ENCODE measurements at places on chromosomes 2 and 18.

DNA sequence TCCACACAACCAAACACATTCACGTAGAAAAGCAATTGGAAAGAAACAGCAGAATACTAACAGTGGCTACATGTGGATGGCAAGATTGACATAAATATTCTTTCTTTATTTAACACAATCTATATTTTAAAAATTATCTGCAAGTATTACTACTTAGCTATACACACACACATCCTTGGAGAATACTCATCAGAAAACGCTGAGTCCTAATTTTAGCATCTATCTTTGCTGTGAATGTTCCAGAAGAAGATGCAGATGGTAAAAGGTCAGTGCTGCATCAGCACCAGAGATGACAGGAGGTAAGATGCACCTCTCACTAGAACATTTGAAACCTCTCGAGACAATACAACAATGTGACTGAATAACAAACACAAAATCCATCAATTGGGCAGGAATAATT is 148.5 kb downstream of the L3MBTL4 start:
- no peak for DNase-seq

DNA sequence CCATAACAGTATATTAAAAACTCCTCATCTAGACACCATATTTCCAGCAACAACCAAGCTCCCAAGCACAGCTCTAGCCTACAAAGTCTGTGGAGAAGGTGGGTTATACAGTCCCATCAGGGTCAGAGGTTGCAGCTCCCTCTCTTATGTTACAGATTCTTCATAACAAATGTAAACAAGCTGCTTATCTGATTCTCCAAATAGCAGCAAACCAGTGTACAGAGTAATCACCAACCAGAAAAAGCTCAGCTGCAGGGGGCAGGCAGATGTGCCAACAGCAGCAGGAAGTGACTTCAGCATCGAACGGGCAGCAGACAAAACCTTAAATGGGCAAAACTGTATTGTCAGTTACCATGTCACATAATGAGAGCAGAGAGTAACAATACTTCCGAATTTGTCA is 52.9 kb upstream of the NABP1 start:
- DNase-seq: no peak

DNA sequence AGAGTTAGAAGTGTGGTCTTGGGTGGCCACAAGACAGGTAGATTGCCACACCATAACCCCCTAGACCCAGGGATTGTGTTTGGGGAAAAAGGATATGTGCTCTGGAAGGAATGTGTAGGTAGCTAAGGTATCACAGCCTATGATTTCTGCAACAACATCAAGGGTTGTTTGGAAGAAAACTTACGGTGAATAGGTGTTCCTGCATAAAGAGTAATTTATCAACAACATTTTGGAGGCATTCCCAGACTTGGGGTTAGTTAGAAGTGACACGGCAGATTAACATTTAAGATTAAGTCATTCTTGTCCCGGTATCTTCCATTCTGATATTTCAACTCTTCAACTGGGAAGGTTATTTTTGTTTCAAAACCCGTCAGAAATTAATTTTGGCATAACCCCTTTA is 65.5 kb downstream of the SPP2 start:
- DNase-seq: no peak

- DNase-seq: no peak
Measured at GRCh38 chr2:205852457-205852856, 170.2 kb downstream of the NRP2 start.

- no peak for DNase-seq
Measured at GRCh38 chr18:21509062-21509461, 91.4 kb downstream of the ESCO1 start.

DNA sequence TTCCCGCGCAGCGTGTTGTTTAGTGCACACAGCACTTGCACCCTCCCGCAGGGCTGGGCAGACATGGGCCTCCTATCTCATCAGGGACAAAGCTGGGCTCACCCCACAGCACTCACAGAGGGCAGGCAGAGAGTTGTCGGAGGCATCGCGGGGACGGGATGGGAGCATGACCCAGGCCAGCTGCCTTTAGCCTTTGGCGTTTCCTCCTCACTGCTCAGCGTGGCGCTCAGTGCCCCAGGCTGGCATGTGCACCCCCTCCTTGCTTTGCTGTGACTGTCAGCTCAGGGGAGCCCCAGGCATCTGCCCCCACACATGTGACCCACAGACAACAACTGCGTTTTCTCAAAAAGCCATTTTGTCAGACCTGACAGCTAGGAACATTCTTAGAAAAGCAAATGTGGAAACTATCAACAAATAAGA is 101.1 kb downstream of the RNF144A start:
- DNase-seq: no peak

GRCh38 chr2:163157411-163157810 is 318.8 kb upstream of the KCNH7 start:
- no peak for DNase-seq

DNA sequence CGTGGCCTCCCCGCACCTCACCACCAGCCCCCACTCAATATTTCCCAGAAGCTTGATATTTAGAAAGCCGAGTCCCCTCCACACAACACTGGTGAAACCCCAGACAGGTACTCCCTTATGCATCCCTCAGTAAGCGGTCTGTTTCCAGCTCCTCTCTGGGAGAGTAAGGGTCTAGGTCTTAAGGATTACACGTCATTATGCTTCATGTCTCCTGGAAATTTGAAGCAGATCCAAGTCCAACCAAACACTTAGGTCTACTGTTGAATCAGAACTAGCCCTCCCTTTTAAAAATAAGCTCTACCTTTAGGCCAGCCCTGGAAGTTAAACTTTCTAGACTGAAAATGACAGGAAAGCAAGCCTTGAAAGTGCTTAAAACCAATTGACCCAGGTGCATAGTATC is 1.5 kb upstream of the OST4 start:
- no peak for DNase-seq

- DNase-seq: no peak
Measured at GRCh38 chr2:213766465-213766901, 482.2 kb downstream of the SPAG16 start.

- DNase-seq: no peak
Measured at GRCh38 chr2:48319863-48320262, 210.1 kb upstream of the STON1 start.

- no peak for DNase-seq
Measured at GRCh38 chr2:179661986-179662385, 199.4 kb downstream of the ZNF385B start.

GRCh38 chr2:20543469-20544152 is 96.7 kb downstream of the RHOB start:
- DNase-seq: no peak

- no peak for DNase-seq
Measured at GRCh38 chr2:7927691-7928090, 754.2 kb upstream of the ID2 start.

DNA sequence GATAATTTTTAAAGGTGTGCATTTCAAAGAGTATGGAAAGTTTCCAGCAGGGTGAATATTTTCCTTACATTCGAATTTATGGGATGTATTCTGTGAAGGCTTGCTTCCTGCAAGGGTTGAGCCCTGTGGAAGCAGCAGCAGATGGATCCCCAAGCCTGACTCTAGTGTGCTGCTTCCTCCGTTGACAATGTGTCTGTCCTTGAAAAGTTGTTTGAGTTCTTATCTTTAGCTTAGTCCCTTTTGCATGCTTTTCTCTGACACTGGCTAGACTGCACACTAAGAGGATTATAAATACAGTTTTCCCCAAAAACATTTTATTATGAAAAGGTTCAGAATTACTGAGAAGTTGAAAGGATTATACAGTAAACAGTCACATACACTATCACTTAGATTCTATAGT is 86.3 kb downstream of the CEP192 start:
- DNase-seq: no peak

DNA sequence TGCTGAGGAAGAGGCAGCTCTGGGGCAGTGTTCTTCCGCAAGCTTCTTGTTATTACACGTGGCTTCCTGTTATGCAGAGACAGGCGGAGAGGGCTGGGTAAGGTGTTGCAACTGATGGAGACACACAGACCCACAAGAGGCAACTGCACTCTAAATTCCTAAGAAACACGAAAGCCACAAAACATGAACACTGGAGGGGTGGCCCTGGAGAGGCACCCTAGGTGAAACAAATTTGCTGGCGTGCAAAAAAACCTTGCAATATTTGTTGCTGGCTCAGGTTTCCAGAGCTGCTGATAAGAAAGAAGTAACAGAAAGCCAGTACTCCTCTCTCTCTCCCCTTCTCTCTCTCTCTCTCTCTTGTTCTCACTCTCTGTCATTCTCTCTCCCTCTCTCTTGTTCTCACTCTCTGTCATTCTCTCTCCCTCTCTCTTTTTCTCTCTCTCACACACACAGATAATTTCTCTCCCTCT is 31.8 kb downstream of the ARHGAP25 start:
- no peak for DNase-seq

DNA sequence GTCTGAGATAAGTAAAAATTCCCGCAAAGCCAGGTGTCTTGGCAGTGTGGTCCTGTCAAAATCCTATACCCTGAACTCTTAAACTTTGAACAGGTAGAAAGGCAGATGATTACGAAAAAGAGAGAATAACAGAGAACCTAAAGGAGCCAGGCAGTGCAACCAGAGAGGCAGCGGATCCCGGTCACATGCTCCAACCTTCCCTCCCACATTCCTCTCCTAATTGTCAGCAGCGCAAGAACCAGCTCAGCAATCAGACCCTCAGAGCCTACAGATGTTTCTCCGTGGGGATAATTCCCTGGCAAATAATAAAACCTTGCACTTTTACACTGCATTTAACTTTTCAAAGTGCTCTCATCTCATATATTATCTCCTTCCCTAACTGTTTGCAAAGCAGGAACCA is 124.8 kb downstream of the EPHA4 start:
- DNase-seq: no peak

- no peak for DNase-seq
Measured at GRCh38 chr18:68991286-68991685, 193.4 kb downstream of the CCDC102B start.

All from left kidney (tissue), 8 donors.